Activated CD8-positive, alpha-beta memory T cell treated with anti-CD3 and anti-CD28 coated beads, Interleukin-2, amount 50 U/mL, for 48 hours (primary cell): ENCODE measurements at places on chromosomes 6 and 20.

DNA sequence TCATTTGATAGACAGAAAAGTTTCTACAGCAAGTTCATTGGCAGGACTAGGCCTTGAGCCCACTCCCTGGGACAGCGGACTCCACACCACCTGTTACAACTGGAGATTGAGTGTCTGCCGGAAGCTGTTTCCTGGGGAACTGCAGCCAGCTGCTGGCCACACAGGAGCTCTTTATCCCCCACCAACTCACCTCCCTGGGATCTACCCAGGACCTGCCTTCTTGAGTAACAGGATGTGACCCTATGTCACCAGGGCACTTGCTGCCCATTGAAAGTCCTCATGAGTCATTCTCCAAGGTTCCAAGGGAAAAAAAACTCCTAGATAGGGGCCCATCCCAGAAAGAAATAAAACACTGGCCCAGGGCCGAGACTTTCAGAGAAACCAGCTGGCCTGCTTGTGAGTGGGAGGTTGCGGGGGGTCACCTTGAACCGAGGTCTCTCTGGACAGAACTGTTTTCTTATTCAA is 37.4 kb upstream of the SLC9A8 start:
- no peak for DNase-seq

DNA sequence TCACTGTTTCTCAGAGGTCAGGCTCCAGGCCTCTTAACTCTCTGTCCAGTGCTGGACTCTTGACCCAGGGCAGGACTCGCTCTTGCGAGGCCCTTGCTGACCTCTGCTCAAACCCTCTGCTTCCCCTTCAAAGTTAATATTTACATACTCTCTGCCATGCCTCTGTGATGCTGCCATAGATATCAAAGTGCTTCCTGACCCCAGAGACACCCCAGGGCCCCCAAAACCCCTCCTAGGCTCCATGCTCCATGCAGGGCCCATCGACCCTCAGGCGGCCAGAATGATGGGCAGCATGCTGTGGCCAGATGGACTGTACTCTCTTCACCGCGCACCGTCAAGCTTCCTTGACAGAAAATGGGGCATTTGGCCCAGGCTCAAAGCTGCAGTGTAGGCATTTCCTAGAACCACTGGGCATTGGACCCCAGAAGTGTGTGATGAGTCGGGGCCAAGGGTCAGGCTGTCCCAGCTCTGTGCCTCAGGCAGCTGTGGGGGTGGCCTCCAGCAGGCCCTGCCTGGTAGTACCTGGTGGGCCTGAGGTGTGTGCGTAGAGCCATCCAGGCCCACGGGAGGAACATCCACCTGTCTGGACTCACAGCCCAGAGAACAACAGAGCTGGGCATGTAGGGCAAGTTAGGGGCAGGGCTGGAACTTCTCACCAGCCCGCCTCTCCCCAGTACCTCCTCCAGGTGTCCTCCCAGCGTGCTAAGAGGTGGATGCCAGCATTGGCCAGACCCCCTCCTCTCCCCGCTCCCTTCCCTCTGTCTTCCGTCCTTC is 142.8 kb downstream of the VEGFA start:
- no peak for DNase-seq

- no peak for DNase-seq
These were observed 182.0 kb upstream of the MYLIP start for GRCh38 chr6:15946701-15947385.

- no peak for DNase-seq
These were observed 1.1 kb upstream of the GRM1 start for GRCh38 chr6:146027586-146028251.

DNA sequence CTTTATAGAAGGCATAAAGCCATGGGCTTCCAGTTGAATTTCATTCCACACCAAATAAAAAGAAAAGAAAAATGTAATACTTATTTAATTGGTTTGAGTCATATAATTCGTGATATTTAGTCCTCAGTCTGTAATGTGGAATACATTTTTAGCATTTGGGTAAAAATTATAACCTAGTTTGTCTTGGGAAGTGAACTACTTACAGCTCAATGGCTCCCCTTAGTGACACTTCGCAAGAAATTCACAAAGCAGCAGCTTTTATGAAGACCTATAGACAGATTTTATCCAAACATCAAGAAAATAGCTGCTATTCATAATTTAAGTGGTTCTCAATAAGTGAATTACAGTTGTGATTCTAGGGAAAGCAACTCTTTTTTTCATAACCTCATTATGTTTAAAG is 72.1 kb downstream of the RSPO3 start:
- DNase-seq: no peak

GRCh38 chr6:68632734-68633133 is 2.3 kb upstream of the ADGRB3 start:
- no peak for DNase-seq

DNA sequence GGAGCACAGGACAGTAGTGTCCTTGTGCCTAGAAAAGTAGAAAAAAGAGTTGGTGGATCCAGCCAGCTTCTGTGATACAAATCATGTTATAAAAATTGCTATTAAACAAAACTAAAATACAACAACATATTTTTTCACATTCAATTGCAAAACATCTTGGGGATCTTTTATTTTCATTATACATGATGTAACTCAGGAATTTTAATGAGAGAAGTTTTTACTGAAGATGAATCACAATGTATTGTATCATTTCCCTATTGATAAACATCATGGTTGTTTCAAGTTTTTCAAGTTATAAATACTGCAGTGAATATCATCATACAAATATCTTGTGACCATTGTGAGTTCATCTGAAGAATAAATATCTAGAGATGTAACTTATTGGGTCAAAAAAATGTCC is 608.0 kb downstream of the PHF3 start:
- DNase-seq: no peak

DNA sequence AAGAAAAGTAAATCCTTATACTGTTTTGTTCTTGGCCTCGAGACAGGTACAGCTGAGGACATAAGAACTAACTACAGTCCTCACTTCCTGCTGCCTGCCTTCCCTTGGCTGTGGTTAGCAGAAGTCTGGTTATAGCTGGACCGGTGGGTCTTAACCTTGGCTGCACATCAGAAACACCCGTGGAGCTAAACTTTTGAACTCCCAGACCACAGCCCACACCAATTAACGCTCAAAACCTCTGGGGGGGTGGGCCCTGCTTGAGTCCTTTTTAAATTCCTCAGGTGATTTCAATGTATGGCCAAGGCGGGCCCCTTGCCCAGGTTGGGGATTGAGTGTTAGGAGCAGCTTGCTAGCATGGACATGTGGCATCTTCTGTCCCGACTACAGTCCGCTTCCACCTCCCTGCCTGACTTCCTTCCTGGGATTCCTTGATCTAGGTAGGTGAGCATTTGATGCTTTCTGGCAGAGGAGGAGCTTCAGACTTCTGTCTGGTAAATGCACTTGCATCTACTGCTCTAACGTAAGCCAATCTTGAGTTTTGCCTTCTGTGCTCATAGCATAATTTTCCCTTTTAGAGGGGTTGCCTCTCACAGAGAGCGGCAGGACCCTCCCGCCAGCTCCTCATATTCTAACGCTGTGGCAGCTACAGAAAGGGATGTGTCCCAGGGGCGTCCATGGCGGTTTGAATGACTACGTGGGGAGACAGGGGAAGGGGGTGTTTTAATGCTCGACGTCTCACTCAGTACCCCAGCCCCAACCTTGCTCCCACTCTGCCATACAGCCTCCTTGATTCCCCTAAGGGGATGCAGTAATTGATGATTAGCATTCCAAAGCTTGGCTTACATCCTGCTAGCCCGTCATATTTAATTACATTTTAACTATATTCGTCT is 390.1 kb downstream of the ZFAND3 start:
- no peak for DNase-seq

DNA sequence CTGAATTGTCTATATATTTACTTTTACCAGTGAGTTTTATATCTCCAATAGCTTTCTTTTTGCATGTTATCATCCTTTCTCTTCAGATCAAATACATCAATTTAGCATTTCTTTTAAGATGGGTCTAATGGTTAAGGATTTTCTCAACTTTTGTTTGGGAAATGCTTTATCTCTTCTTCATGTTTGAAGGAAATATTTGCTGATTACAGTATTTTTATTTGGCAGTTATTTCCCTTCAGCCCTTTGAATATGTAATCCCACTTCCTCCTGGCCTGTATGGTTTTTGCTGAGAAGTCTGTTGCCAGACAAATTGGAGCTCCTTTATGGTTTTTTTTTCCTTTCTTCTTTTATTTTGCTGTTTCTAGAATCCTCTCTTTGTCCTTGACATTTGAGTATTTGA is 6.7 kb upstream of the CST9L start:
- no peak for DNase-seq

DNA sequence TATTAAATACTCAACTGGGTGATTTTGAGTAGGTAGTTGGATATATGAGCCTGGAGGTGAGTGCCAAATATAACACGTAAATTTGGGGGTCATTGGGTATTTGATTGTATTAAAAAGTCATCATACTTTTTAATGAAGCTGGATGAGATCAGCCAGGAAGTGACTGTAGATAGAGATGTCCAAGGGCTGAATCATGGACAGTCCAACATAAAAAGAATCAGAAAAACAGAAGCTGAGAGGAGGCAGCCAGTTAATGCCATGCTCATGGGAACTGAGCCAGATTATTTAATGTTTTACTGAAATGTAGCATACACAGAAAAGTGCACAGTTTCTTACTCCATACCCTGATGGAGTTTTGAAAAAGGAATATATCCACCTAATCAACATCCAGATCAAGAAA is 435.5 kb upstream of the PLCB4 start:
- DNase-seq: no peak

DNA sequence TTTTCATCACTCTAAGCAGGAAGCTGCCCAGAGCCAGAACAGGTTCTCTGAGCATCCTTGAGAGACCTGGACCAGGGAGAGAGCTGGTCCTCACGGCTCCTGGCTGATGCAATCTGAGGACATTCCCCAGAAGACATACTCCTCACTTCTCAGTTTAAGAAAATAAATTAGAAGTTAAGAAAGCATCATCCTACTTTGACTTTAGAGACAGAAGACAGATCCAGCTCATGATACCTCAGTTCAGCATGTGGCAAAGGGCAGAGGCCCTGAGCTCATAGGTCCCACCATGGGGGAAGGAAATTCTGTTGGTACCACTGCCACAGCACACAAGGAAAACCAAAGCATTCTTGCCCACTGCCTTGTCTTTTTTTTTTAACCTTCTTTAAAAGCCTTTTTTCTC is 378.1 kb upstream of the JARID2 start:
- DNase-seq: no peak

DNA sequence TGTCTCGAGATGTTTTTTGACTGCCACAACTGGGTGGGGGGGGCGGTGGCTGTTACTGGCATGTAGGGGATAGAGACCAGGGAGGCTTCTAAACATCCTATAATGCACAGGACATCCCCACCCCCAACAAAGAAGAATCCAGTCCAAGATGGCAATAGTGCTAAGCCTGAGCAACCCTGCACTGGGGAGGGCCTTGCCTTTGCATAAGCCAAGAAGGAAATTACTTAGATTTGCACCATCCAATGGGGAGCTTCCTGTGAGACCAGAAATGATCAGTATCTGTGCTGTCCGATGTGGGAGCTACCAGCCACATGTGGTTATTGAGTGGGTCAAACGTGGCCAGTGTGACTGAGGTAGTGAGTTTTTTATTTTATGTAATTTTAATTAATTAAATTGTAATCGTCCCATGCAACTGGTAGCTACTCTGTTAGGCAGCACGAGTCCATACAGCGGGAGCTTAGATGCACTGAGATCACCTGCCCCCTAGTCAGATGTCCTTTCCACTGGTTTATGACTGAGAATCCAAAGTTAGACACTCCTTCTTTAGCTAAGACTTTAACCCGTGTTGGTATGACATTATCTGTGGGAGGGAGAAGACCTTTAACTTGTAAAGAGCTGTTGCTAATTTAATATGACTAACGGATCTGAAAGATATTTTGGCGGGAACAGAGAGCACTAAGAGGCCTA is 97.4 kb upstream of the NEDD9 start:
- DNase-seq: no peak

DNA sequence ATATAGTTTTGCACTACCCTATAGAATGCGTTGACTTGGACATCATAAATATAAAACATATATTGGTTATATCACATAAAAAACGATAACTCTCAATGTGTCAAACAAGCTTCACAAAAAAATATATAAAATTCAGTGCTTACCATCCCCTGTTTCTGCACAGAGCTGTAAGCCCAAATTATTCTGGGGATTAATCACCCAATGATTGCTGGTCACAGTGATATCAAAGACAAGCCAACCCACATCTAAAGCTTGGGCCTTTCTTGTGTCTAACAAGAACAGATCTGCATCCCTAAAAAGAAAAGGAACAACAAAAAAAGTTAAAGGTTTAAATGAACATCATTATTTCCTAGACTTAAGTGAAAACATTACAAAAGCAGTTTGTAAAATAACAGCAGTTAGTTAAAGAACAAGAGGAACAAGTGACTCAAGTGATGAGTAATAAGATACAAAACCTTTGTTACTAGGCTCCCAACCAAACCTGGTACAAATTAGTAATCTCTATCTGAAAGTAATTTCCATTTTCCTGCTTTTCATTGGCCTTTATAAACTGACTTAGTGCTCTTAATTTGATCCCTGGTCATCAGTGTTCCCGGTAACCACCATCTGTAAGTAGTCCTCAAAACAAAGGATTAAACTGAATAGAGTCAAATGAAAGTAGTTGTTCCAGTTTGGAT is 81.1 kb downstream of the BMP5 start:
- no peak for DNase-seq

- no peak for DNase-seq
These were observed 12.5 kb downstream of the HSF2 start for GRCh38 chr6:122412001-122412400.

GRCh38 chr20:64171211-64171610 is 7.0 kb downstream of the MYT1 start:
- DNase-seq: no peak

DNA sequence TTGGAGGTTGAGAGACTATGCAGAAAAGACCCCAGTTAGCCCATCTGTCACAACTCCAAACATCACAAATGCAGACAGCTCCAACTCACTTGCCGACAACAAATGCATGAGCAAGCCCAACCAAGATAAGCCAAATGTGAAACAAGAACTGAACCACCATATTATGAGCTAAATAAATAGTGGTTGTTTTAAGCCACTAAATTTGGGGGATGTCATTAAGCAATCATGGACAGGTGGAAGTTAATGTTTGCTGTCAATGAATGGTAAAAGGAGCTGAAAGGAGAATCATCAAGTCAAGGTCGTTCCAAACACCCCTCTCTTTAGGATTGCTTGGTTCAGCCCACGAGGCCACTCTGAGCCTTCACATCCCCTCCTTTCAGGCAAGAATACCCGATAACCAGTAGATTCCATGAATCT is 71.2 kb upstream of the PLCB4 start:
- DNase-seq: no peak

GRCh38 chr6:42974919-42975505 is 4.0 kb downstream of the PEX6 start:
- no peak for DNase-seq

- no peak for DNase-seq
These were observed 19.8 kb upstream of the TREM1 start for GRCh38 chr6:41306187-41306854.
